LHCN-M2 (cell line): ENCODE measurements at places on chromosomes 7 and 10.

- DNase-seq: no peak
These were observed 700.4 kb downstream of the KCNMA1 start for GRCh38 chr10:76937181-76937600.

DNA sequence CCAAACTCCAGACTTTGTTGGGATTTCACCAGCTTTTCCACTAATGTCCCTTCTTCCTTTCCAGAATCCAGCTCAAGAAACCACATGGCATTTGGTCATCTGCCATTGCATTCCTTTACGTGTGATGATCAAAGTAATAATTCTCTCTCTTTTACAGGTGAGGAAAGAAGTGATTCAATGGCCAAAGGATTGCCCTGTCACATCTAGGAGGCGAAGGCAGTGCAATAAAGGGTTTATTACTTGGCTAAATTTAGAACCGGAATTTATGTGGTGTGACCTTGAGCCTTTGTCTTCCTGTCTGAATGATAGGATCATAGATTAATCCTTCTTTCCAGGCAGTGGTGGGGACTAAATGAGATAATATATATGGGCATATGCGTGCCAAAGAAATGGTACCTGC lies 58.3 kb upstream of the COBL start:
- peak; percentile 12 for DNase-seq

- DNase-seq: no peak
These were observed 2.5 kb downstream of the SNCG start for GRCh38 chr10:86960863-86961434.

DNA sequence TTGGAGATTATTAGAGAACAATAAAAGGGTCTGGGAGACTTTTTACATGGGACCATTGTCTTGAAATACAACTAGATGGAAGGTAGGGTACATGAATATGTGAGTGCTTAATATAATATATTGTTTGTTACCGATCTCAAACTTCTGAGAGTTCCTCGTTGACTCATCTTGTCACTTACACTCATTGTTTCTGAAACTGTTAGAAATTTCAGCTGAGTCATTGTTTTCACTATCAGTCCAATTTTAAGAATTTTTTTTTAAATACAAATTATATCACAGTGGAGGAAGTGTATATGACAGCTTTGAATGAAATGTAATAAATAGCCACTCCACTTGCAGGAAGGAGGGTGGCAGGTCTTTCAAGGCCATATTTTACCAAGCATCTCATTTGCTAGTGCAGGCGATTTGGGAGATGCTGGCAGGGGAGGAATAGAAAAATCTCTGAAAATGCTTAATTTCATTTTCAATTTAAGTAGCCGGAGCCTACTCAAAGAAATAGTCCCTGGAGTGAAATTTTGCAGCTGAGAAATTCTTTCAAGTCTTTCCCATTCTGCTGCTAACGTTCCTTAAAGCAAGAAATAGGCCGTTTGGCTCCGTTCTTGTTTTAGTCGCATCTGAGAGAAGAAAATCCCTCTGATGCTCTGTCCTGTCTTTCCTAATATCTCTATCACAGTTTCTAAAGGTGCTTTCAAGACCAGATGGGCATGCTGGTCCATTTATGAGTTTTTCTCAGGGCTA lies 1404.2 kb upstream of the CELF2 start:
- DNase-seq: peak; percentile 61

GRCh38 chr7:5218564-5219360 lies 28.7 kb downstream of the WIPI2 start:
- DNase-seq: no peak

DNA sequence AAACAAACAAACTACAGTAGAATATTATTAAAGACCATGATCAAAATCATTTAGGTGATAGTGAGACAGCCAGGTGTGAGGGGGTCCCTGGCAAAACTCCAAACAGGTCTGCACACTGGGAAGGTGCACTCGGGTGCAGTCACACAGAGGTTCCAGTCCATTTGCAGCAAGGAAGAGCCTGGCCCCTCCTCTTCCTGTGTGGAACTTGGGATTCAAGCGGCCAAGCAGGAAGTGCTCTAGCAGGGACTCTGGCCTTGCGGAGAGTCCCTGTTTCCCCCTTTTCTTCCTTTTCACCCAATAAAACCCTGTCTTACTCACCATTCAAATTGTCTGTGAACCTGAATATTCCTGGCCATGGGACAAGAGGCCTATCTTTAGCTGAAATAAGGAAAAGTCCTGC lies 181.8 kb downstream of the LRRTM3 start:
- no peak for DNase-seq

GRCh38 chr7:514651-515598 lies 4.7 kb downstream of the PDGFA start:
- peak; percentile 73 for DNase-seq

DNA sequence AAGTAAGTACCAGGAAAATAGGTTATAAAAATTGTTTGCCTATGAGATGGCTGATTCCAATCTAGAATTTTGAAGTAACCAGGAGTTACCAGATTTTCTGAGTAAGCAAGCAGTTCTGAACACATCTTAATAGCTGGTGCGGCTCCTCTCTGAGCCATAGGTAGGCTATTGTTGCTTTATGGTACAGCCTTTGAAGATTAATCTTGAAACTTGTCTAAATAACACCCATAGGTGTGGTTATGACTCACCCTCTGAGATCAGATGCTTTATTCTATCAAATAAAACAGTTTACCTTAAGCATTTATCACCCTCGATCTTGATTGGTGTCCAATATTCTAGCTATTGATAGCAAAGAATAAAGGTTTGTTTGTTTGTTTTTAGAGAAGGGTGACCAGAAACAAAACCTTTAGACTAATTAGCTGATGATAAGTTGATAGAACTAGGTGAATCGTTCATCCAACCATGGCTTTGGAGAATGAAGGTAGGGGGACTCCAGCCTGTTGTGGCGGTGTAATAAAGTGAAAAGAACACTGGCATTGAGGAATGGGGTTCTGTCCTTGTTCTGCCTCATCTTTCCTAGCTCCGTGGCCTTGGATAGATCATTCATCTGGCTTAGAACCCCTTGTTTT lies 72.2 kb downstream of the VTI1A start:
- DNase-seq: no peak

GRCh38 chr7:40799-41750 lies 151.3 kb upstream of the FAM20C start:
- DNase-seq: no peak

GRCh38 chr7:18345641-18346234 lies 149.8 kb upstream of the HDAC9 start:
- DNase-seq: peak; percentile 53

GRCh38 chr7:121824276-121824675 lies 48.7 kb upstream of the PTPRZ1 start:
- DNase-seq: no peak

- DNase-seq: no peak
These were observed 32.5 kb upstream of the EFCAB10 start for GRCh38 chr7:105613611-105614330.

- no peak for DNase-seq
These were observed 10.9 kb upstream of the SP8 start for GRCh38 chr7:20797462-20798080.

DNA sequence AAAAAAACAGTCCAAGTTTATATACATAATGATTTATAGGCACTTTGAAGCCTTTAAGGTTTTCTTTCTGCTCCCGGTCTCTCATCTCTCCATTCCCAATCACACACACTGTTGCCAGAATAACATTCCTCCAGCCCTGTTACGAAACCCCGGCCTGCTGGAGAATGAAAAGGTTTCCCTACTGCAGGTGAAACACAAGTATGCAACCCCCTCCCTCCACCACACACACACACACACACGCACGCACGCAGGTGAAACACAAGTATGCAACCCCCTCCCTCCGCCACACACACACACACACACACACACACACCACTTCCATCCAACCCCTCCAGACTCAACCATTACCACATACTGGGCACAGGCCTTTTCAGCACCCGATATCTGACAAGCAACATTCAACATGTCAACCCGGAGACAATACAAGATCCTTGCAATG lies 87.5 kb downstream of the PARD3 start:
- no peak for DNase-seq

DNA sequence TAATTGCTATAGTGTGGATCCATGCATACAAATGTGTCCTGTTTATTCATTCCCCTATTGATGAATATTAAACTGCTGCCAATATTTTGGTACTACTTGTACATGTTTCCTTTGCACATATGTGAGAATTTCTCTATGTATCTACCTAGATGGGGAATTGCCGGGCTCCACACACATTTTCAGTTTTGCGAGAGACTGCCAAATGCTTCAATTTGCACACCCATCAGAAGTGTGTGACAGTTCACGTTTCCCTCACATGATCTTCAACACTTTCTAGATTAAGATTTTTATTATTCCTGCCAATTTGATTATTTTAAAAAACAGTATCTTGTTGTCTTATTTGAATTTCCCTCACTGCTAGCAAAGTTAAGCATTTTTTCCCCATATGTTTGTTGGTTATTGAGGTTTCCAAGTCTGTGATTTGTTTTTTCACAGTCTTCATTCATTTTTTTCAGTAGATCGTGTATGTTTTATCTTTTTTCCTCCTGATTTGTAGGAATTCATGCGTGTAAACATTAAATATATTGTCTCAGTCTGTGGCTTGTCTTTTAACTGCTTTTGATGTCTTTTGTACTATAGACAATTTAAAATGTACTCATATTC lies 2.4 kb upstream of the KLF14 start:
- DNase-seq: no peak

DNA sequence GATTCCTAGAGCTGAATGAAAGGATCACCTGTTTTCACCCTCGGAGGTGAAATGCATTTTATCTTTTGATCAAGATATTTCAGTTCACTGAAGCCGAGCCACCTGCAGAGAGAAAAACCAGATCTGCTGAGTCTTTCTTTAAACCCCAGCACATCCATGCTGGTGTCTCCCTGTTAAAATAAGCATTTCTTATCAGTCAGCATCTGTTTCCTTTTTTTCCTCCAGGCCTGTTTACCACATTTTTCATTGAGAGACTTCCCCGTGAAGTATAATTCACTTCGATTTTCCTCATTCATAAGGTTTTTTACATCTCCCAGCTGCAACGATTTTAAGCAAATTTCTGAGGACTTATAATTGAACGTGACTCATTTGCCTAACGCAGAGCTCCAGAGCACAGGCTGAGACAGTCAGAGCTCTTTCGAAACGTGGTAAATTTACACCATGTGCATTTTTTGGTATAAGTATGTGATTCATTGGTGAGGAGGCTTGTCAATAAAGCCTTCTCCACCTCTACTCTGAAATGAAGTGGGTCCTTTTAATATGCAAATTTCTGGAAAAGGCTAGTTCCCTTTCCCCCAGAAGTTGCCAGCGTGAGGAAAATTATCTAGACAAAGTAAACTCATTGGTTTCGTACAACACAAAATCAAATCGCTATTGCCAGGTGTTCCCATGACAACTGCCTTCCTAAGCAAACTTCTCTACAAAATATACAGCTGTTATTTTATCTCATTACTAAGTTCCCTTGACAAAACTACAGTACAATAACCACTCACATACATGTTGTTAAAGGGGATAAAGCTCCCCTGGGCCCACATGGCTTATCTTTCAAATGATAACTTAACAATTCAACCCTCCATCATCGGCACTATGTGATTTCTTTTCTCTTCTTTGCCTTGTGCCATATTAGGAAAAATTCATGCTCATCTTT lies 374.8 kb upstream of the AKR1E2 start:
- peak; percentile 83 for DNase-seq

- no peak for DNase-seq
These were observed 942.2 kb downstream of the REEP3 start for GRCh38 chr10:64463406-64463805.
